HFF-Myc (cell line): ENCODE measurements at places on chromosomes 13 and 19.

- DNase-seq, result no peak
Measured at GRCh38 chr13:46631179-46631542, 78.2 kb downstream of the LRCH1 start.

DNA sequence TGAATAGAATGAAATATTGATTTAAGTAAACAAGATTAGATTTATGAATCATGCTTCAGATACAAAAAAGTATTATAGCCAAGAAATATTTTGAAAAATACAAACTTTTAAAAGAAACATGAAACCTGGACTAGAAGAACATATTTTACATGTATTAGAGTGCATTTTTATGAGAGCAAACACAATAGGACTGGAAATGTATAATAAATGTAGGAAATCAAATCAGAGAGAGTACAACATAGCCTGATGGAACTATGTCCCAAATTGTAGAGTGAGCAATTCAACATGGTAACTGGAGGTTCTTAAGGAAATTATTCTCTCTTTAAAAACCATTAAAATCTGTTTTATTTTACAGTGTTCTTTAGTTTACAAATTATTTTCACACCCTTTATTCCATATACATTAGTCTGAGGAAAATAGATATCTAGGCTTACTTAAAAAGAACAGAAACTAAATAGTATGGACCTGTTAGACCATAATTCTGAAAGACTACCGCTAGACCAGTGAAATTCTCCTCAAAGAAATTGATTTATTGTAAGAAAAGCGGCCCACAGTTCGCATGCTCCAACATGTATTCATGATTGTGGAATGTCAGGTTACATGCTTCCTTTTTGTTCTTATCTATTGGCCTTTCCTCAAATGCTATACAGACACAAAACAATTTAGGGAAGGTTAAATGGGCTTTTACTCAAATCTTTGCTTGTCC lies 1526.5 kb upstream of the SLC10A2 start:
- no peak for DNase-seq

DNA sequence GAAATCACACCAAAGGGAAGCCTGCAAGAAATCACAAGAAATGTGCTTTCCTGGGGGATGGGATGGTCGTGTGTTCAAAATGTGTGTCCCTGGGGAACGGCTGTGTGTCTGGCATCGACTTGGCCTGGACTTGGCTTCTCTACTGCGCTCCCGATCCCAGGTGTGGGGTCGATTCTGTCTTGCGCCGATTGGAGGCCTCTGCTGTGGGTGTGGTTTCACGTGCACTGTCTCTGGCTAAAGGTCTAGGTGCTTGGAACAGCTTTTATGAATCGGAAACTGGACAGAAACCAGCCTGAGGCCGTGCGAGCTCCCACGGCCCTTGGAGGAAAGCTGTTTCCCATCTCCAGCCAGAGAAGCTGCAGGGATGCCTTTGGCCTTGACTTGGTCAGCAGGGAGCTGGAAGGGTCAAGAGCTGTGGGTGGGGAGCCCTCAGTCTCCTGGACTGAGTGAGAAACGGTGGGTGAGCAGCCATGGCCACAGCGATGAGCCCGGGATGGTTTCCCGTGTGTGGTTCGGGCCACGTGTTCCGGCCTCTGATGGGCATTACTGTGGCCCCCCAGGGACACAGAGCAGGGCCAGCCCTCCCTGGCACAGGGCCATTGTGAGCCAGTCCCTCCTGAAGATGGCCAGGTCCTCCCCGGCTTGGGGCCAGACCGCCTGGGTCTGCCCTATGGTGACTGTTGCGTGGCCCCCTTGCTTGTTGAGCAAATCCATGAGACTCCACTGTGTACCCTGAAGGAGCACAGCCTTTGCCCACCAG lies 29.7 kb downstream of the MCF2L start:
- DNase-seq, result no peak

DNA sequence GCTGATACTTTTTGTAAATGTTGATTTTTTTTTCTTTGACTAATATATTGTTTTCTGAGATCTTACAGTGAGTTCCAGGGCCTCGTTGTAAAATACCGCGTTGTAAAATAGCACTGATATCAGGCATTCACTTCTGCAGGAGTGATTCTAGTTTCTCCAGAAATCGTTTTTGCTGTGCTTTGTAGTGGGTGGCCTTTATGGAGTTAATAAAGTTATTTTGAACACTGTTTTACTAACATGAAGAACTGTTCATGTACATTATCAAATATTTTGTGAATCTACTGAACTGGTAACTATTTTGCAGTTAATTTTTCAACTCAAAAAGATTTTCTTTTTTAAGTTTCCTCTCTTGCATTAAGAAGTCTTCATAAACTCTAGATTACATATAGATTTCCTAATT lies 985 bp upstream of the ZNF266 start:
- DNase-seq, result no peak
